NCI-H510A (cell line): ENCODE measurements at places on chromosomes 11 and 22.

- DNase-seq, result no peak
These were observed 26.0 kb upstream of the POLD3 start for GRCh38 chr11:74566146-74566960.

DNA sequence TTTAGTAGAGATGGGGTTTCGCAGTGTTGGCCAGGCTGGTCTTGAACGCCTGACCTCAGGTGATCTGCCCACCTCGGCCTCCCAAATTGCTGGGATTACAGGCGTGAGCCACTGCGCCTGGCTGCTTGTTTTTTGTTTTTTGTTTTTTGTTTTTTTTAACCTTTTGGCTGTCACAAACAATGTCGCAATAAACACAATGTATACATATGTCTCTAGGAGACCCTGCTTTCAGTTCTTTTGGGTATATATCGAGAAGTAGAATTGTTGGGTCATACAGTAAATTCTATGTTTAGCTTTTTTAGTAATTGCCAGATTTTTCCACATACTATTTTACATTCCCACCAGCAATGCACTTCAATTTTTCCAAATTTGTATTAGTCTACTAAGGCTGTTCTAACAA lies 28.0 kb downstream of the RBX1 start:
- DNase-seq, result no peak

GRCh38 chr11:13224324-13224723 lies 53.3 kb upstream of the BMAL1 start:
- DNase-seq, result no peak

DNA sequence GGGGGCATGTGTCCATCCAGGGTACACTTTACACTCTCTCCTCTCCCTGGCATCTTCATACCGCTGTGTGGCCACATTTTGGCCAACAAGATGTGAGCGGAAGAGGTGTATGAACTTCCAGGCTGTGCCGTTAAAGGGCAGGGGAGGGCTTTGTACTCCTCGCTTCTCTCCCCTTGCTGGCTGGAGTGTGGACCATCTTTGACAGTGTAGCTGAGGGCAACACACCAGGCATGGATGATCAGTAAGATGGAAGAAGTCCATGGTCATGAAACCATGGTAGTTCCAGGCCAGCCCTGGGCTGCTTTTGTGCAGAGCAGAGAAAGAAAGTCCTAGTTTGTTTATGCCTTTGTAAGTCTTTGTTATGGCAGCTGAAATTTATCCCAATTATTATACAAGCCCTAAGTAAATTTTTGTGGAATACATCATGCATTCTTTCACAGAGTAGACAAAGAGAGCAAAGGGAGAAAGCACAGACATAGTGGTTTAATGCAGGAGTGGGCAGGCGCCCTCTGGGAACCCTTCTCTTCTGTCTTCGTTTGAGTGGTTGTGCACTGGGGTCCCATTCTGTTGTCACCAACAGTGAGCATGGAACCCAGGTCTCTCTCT lies 70.4 kb downstream of the FBXO7 start:
- no peak for DNase-seq

DNA sequence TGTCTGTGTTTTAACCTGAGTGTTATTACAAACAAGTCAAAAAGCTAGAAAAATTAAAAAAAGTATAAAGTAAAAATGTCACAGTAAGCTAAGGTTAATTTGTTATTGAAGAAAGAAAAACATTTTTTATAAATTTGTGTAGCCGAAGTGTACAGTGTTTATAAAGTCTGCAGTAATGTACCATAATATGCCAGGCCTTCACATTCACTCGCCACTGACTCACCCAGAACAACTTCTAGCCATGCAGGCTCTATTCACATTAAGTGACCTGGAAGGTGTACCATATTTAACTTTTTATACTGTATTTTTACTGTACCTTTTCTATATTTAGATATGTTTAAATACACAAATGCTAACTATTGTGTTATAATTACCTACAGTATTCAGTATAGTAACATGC lies 14.7 kb upstream of the FDX1 start:
- DNase-seq, result no peak

- no peak for DNase-seq
These were observed 198.7 kb upstream of the MTMR2 start for GRCh38 chr11:96122601-96123074.

DNA sequence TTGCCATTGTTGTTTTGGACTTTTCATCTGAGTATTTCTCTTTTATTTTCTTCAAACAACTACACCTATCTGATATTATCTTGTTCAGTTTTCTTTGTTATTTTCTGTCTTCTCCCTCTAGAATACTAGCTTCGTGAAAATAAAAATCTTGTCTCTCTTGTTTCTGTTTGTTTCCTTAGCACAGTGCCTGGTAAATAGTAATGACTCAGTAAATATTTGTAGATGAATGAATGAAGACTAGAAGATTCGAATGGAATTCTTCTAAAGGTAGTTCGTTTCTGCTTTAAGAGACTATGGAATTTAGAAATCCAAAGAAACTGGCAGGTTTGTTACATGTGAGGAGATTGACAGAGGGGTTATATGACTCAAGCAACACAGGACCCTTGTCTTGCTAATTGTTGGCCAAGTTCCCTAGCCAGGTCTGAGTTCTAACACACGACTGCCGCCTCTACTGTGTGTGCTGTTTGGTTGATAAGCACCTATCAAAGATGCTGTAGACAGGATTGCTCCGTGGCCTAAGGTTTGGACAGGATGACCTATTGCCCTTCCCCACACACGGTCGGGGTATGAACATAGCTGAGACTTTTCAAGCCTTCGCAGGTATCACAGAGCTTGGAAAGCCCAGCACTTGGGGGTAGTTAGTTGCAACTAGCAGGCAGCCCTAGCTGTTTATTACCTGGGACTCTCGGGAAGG lies 831 bp upstream of the TMEM135 start:
- no peak for DNase-seq

DNA sequence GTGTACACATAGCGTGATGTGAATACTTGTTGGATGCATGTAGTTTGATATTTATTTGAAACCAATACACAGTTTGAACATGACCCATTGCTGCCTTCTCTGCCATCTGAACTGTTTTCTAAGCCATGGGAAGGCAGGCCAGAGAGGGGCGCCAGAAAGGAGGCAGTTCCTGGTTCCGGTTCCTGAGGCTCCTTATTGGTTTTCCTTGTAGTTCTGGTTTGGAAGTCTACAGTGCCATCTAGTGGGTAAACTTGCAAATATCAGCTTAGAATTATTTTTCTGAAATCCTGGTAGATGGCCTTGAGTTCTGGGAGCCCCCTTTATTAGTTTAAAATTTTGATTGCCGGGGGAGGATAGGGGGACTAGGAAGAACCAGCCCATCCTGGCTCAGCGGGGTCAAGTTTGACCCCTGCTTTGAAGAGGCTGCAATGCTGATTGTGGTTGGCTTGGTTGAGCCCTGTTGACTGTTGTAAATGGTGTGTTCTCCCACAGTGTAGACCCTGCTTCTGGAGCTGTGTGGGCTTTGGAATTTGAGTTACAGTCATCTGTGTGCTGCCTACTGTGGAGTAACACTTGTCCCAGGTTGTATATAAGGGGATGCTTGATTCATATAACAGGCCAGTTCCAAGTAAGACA lies 48.4 kb downstream of the GRAMD1B start:
- DNase-seq, result no peak

GRCh38 chr22:43315687-43316217 lies 27.4 kb downstream of the SCUBE1 start:
- no peak for DNase-seq

DNA sequence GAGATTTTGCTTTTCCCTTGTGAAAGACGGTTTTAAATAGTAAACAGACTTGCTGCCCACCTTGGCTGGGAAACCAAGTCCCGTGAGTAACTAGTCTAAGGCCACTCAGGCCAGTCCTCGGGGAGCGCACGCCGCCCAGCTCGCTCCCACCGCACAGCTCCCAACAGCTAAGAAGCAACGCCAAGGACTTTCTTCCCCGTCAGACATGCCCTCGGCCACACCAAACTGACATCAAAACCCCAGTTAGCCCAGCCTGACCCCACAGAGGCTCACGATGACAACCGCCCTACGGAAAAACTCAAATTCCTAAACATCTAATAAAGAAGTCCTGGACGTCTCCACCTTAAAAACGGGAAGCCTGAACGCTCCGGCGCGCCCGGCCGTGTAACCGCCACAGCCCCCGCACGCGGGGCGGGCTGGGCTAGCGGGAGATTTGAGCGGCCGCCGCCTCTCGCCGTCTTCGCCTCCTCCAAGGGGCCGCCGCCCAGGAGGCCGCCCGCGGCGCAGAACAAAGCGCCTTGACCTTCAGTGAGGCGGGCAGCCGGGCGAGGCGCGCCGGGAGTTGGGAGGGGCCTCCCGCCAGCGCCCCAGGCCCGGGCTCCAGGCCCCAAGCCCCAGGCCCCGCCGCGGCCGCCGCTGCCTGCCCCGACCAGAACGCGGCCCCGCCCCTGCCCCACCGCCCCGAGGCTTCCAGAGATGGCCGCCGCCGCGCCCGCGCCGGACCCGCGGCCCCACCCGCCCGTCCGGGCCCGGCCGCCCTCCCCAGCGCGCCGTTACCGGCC lies 486 bp downstream of the NAP1L4 start:
- DNase-seq, result no peak

- DNase-seq, result no peak
These were observed 50.7 kb downstream of the CSF2RB start for GRCh38 chr22:36964106-36964505.

- DNase-seq, result no peak
These were observed 55.5 kb upstream of the GRAMD1B start for GRCh38 chr11:123374622-123374968.

GRCh38 chr11:47408598-47409439 lies 429 bp downstream of the SLC39A13 start:
- no peak for DNase-seq

DNA sequence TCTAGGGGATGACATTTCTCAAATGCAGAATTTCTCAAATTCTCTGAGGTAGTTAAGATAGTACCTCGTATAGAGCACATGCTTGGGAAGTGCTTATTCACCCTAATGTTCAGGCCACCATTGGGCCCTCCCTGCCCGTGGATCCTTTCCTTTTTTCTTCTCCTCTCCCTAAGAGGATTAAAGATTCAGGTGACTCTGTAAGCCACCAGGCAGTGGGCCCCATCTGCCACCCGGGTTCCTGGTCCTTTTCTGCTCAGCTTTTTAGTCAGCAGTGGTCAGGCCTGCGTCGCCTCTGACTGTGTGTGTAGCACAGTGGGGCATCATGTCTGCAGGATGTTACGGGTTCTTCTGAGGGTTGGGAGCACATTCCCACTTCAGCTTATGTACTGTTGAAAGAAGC lies 7.2 kb downstream of the CEP164 start:
- no peak for DNase-seq

DNA sequence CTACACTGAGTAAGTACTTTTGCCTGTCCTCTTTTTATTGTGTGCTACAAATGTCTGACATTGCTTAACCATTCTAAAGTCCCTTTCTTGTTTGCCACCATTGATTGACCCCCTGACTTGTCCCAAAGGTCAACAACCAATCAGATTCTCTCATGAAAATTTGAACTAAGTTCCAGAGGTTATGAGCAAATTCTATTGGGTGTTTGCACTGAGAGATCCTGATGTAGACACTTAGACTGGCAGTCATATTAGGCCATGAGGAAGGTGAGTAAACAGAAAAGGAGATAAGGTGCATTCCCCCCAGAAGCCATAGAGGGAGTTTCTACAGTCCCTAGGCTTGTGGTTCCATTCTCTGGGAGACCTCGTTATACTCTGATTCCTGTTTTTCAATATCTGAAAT lies 101.3 kb upstream of the E2F8 start:
- DNase-seq, result no peak

DNA sequence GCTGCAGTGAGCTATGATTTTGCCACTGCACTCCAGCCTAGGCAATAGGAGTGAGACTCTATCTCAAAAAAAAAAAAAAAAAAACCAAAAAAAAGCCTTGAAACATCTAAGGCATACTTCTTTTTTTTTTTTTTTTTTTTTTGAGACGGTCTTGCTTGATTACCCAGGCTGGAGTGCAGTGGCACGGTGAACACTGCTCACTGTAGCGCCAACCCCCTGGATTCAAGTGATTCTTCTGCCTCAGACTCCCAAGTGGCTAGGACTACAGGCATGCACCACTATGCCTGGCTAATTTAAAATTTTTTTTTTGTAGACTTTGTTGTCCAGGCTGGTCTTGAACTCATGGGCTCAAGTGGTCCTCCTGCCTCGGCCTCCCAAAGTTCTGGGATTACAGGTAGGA lies 19.5 kb downstream of the ARFGAP3 start:
- DNase-seq, result no peak

DNA sequence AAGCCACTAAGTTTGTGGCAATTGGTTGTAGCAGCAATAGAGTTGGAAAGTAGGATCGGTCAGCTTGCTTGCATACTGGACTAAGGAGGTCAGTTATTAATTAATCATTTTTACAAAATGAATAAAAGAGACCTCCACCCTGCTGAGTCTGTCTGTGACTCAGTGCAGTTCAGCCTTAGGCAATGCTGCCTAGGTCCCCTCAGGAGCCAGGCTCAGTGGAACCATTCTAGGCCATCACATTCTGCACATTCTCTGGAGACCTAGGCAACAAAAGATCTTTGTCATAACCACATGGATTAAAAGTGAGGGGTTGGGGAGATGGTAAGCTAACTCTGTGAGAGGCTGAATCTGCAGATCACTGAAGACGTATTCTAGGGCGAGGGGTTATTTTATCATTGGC lies 178.7 kb upstream of the CADM1 start:
- DNase-seq, result no peak

DNA sequence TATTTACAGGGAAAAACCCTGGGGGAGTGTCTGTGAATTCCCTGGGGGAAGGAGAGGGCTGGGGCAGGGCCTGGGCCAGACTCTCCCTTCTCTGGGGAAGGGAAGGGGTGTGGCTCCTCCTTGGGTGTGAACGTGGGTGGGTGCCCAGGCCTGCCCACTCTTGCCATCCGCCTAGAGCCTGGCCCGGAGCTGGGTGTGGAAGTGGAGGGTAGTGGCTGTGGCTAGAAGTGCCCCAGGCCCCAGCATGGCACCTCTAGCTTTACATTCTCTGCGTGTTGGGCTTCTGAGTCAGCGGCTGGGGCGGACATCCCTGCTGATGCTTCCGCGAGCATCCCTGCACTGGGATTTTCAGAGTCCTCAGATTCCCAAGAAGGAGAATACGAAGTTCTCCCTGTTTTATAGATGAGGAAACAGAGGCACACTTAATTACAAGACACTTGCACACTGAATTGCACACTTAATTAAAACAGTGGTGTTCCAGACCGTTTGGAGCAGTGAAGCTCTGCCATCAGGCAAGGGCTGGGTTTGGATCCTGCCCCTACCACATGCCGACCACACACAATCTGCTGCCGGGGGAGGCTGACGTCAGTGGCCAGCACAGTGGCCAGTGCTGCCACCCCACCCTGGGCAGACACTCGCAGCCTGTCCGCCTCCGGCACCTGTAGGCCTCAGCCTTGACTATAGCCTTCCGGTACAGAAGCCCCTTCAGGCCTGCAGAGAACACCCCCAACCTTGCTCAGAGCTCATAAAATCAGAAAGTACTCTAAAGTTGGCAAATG lies 7.6 kb downstream of the BAD start:
- no peak for DNase-seq

DNA sequence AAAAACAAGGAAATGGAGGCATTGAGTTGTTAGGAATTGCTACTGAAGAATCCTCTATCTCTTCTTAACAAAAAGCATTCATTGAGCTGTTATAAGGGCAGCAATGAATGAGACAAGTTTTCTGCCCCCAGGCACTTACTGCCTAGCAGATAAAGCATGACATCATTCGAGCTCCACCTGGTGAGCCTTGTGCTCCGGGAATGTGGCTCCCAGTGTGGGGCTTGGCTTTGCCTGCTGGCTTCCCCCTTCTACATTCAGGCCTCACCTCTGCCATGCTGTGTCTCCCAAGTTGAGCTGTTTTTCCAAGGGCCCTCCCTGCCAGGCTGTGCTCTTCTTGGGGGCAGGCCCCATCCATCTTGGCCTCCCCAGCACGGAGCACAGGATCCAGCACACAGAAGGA lies 56.9 kb upstream of the EIF3D start:
- DNase-seq, result no peak

GRCh38 chr11:20873054-20873453 lies 203.7 kb downstream of the NELL1 start:
- no peak for DNase-seq
